Suppressor macrophage (primary cell): ENCODE measurements at places on chromosomes 5 and 9.
A peak's percentile ranks its signal among the peaks of the same experiment; 100 is the strongest.

GRCh38 chr5:136062366-136063274 lies 33.8 kb downstream of the TGFBI start:
- DNase-seq, result peak; percentile 62

GRCh38 chr9:112869041-112869529 lies 21.6 kb downstream of the SLC46A2 start:
- DNase-seq, result peak; percentile 61

DNA sequence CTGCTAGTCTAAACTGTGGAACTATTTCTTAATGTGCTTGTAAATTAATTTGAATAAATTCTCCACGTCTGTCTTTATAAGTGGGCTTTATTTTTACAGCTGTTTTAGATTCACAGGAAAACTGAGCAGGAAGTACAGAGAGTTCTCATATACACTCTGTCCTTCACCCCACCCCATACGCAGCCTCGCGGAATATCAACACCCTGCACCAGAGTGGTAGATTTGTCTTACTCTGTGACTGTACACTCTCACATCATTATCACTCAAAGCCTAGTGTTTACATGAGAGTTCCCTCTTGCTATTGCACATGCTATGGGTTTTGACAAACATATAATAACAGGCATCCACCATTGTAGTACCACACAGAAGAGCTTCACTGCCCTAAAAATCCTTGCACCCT lies 179.7 kb upstream of the DAB2 start:
- no peak for DNase-seq

- DNase-seq, result no peak
Observed at GRCh38 chr9:123263227-123263626, 5.2 kb downstream of the STRBP start.

DNA sequence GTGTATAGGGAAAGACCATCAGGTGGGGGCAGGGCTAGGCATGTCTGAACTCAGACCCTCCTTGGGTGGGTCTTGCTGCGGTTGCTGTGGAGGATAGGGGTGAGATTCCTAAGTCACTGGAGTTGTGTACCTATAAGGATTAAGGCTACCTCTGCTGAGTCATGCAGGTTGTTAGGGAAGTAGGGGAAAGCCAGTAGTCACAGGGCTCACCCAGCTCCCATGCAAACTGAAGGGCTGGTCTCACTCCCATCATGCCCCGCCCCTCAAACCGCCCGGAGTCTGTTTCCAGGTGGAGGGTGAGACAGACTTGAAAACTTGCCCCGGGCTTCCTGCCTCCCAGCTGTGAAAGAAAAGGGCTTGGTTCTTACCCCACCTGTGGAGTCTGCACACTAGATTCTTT lies 161.8 kb downstream of the CAVIN4 start:
- no peak for DNase-seq

DNA sequence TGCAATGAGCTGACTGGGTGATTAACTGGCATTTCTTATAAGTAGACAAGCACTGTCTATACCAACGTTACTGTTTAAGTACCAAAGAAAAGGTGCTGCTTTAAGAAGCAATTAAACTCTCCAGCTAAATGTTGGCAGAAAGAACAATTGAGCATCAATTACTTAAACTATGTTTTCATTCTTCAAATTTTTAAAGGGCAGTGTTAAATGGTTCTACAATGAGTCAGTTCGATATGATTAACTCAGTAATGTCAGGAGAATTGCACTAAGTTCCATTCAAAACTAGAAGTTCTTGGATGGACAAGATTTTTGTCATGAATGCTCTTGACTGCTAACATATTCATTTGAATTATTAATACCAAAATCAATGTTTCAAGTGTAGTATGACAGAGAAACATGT lies 593.7 kb downstream of the DNAH5 start:
- DNase-seq, result no peak

DNA sequence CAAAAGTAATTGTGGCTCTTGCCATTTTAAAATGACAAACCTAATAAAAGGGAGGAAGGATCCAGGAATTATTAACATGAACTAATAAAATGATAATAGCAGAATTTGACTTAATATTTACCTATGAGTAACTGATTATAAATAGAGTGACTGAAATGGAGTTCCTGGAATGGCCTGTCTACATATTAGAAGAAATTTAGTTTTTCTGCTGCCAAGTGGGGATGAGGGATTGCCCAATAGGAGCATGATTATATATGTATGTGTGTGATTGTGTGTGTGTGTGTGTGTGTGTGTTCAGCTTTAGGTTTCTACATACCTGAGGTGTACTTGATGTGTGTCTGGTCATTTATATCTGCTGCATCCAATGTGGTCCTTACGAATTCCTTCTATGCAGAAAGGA lies 36.6 kb upstream of the ITGA1 start:
- DNase-seq, result no peak

GRCh38 chr5:155665361-155665760 lies 651.8 kb downstream of the KIF4B start:
- DNase-seq, result no peak

DNA sequence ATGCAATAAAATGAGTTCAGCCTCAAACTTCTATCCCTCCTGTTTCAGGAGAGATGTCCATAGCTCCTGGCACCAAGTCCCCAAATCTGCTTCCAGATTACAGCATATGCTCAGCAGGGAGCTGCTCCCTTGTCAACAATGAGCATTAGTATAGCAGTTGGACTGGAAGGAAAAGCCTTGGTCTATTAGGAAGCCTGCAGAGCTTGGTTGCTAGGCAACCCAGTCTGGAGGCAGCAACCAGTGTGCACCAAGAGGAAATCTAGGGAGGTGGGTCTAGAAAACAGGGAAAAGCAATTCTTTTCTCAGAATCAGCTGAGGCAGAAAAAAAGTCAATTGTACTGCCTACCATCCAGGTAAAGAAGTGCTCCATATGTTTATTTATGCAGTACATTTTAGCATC lies 229.5 kb upstream of the NMUR2 start:
- DNase-seq, result no peak

DNA sequence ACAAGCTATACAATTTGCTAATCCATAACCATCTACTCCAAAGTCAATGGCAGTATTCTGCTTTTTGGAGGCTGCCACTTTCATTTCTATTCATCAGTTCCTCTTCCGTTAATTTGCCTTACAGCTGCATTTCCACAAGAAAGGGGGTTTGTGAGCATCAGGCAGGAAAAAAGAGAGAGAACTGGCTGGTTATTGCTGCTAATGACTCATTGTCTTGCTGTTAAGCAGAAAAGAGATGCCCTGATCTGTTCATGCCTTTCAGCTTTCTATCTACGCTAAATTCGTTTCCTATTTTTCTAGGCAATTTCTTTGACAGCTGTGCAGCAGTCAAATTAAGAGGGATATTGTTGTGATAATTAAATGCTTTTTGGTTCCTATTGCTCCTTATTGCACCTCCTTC lies 65.9 kb upstream of the GNAQ start:
- DNase-seq, result peak; percentile 90

DNA sequence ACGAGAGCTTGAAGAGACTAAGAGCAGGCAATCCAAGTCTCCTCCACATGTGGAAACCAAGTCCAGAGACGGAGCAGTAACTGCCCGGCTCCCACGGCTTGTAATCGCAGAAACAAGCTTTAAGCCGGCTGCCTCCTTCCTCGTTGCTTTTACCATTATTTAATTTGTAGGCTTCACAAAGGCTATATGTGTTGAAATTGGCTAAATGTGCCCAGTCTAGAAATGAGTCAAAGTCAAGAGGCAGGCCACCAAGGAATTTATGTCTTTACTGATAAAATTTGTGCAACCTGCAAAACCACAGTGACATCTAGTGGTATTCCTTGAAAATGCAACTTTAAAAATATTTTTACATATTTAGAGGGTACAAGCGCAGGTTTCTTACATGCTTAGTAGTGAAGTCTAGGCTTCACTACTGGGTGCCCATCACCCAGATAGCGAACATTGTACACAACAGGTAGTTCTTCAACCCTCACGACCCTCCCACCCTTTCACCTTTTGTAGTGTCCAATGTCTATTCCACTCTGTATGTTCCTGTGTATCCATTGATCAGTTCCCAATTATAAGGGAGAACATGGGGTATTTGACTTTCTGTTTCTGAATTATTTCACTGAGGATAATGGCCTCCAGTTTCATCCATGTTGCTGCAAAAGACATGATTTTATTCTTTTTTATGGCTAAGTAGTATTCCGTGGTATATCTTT lies 33.5 kb upstream of the EBF1 start:
- DNase-seq, result peak; percentile 30

DNA sequence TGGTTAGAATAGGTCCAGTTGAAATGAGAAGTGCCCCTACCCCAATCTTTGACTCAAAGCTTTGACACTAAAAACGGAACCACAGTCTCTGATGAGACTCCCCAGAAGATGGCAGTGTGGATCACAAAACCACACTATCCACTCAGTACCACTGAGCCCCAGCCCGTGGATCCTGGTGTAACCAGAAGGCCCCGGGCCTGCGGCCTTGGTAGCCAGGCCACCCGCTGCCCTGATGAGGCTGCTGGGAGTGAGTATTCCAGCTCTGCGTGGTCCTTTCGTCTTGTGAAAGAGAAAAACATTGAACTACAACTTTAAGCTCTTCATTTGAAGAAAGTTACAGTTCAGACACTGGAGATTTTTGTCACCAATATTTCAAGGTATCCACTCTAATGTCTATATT lies 42.2 kb upstream of the FBP1 start:
- DNase-seq, result peak; percentile 78

DNA sequence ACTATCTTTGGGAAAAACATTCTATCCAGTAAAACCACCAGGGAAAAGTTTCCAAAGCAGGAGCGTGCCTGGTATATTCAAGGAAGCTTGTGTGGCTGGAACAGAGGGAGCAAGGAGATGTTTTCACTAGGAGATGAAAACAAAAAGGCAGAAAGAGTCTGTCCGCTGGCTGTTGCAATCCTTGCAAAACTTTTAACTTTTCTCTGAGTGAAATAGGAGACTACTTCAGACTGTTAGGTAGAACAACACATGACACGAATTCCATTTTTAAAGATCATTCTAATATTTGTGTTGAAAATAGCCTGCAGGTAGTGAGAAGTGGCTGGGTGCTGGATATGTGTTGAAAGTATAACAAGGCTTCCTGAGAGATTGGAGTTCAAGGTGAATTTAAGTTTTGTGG lies 69.5 kb downstream of the PRR16 start:
- no peak for DNase-seq

DNA sequence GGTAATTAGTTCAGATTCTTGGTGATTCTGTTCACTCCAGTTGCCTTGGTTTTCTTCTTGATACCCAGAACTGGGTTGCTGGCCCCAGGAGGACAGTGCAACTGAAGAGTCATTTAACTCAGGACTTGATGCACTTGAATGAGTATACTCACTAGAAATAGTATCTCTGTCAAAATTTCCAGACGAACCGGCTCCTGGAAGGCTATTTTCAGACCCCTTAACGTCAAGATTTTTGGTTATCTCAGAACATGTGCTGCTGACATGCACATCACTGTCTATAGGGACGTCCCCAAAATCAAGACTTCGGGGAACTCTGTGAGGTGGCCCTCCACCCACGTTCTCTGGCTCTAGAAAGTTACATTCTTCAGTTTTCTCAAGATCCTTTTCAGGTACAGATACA lies 56.7 kb upstream of the PCA3 start:
- DNase-seq, result no peak

DNA sequence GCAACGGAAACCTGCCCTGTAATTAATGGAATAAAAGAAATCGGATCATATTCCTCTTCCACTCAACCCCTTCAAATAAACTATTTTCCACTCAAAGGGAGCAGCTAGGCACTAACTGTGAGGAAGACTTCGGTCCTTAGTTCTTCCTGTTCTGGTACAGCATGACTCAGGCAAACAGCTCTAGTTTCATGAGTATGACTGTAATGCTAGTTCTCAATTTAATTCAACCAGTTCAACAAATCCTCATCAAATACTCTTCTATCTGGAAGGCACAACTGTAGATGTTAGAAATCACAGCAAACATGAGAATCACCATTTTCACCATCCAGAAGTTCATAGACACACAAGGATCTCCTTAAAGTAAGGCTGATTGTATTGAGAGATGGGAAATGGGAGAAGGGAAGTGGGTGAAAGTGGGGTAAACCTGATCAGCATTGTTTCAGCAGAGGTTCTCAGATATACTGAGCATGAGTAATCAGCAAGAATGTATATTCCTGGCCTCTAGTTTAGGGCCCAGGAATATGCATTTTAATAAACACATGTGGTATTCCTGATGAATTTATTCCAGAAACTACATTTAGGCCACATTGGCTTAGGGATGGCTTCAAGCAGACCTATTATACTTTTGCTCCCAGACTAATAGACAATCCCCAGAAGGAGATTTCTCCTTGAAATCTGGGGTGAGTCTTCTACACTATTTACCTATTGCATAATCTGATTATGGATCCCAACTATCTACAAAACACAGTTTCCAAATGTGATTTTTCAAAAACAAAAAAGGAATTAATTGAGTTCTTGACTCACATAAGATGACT lies 141.1 kb upstream of the SLC12A2 start:
- peak; percentile 28 for DNase-seq

DNA sequence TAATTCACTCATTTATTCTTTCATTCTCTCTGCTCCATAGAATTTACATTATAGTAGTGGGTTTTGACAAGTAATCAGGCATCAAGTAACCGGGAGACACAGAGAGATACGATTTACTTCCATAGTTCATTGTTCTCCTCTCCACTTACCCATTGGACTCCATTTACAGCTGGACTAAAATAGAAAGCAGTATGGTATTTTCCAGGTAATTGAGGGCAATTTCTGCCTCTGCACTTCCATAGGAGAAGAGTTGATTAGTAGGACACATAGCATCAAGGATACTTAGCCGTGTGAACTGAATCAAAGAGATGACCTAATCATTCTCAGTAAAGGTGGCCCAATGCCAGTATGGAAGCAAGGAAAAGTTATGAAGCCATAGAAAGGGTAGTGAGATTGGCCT lies 244.4 kb downstream of the COX7C start:
- no peak for DNase-seq
